ENCODE measurements at places on chromosomes 5 and 9.

GRCh38 chr9:28921857-28922500 lies 1348.7 kb upstream of the C9orf72 start:
- no peak for DNase-seq

GRCh38 chr5:160166973-160167623 lies 47.8 kb upstream of the PWWP2A start:
- DNase-seq = no peak

DNA sequence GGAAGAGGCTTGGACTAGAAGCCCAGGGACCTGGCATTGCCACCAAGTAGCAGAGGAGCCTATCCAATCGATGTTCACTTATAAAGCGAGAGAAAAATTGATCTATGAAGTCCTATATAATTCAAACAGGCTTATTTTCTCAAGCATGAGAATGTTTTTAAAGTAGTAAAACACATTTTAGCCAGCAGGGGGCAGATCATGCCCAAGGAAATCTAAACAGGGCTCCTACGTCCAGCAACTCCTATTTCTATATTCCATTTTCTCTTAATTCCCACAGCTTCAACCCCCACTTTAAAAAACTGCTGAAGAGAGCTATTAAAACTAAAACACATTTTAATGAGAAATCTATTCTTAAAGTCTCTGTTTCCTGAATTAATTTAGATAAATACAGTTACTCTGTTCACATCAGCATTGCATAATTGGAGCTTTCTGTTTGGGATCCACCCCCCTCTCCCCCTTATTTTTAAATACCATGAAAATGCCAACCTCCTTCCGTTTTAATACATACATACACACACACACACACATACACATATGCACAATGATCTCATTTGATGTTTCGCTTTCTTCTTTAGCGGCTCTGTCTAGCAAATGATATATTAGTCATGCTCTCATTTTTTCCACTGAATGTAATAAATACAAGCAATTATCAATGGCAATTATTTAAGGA lies 144.9 kb downstream of the MYO10 start:
- no peak for DNase-seq

DNA sequence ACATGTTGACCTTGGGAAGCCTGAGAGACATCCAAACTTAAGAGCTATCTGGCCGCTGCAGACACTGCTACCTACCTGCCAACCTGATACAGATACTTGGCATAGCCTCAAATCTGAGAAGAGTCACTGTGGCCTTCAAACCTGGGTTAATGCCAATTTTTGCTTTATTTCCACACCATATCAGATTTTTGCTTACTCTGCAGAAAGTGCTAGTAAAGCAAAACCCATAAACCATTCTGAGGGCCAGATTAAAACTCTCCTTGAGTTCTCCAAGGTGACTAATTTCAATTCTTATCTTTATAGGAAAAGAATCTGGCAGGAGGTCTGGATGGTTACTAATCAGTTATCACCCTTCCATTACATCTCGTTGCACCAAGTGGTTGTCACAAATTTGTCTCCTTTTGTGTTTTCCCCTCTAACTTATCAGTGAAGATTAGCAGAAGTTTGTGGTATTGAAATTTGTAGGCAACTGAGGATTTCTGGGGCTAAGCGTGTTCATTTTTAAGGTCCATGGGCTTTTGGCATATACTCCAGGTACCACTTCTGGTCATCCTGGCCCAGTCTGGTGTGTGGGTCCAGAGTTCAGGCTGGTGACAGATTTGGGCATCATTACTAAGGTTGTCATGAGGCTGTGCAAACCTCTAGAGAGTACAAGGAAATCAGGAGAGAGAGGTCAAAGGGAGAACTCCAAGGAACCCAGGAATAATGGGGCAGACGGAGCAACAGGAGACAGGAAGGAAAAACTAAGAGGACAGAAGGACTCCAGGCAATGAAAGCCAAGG lies 177.9 kb downstream of the TSSK1B start:
- DNase-seq = no peak

DNA sequence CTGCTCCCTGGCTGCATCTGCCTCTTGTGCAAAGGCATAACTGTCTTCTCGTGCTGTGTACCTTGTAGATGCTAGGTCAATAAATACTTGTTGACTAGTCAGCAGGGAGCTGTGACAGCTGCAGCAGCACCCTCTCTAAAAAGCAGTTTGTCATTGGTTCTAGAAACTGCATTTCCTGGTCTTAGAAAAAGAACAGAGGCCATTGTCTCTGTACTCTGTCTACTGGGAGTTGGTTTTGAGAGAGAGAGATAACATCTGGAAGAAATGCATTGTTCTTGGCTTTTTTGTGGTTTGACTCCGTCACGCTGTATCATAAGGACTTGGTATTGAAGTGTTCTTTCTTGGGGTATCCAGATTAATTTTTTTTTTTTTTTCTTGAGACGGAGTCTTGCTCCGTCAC lies 32.3 kb downstream of the SH3GLB2 start:
- DNase-seq = no peak

DNA sequence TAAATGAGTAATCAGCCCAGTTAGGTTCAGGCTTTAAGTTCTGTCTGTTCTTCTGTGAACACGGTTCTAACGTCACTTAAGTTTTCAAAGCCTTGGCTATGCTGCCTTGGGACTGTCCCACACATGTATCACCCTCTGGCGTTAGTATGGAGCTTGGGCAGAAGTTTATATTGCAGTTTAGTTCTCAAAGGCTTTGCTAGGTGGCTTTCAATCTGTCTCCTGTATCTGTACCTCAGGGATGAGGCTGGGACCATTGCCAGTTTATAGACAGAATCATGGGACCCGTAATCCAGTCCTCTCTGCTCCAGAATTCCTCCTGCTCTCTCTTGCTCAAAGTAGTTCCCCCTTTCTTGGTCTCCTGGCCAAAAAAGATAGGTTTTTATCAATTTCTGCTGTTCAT lies 12.1 kb downstream of the C9orf40 start:
- DNase-seq = no peak

DNA sequence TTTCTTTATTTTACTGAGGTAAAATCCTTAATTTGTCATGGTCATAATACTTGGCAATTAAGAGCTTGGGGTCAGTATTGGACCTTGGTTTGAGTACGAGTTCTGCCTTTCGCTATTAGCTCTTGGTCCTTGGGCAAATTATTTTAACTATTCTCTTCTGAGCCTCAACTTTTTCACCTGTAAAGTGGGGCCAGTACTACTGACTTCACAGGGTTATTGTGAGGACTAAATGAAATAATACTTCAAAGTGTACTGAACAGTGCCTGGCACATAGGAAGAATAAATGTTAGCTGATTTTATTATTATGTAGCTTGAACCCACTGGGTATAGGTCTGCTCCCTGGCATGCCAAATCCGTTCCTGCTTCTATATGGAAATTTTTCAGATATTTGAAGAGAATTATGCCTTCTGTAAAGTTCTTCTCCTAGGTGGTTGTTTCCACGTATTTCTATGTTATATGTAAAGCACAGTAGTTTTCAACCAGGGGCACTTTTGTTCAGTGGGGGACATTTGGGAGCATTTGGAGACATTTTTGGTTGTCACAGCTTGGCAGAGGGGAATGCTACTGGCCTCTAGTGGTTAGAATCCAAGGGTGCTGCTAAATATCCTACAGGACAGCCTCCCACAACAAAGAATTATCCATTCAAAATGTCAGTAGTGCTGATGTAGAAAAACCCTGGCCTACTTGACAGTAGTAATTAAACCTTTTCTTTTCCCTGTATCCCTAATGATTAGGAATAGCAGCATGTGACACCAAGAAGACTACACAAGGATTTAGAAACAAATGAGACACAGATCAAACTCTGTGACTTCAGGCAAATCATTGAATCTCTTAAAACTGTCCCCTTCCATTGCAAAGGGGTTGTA lies 4.5 kb downstream of the RCL1 start:
- DNase-seq = no peak

DNA sequence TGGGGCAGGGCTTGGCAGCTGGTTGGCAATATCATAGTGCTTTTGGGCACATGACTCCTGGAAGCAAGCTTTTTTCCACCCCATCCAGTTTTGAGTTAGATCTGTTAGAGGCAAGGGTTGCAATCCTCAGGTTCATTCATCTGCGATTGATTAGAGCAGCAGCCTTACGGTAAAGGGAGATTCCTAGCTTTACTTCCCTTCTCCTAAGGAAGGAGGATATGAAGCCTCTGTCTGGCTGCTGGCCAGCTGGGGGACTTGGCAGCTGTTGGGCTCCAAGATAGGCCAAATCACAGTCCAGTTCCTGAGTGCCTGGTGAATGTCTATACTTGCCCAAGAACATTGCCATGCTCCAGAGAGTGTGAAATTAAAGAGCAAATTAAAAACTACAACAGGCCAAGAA lies 113.4 kb upstream of the CCNH start:
- DNase-seq = no peak

GRCh38 chr5:80711938-80712337 lies 57.2 kb upstream of the DHFR start:
- no peak for DNase-seq

DNA sequence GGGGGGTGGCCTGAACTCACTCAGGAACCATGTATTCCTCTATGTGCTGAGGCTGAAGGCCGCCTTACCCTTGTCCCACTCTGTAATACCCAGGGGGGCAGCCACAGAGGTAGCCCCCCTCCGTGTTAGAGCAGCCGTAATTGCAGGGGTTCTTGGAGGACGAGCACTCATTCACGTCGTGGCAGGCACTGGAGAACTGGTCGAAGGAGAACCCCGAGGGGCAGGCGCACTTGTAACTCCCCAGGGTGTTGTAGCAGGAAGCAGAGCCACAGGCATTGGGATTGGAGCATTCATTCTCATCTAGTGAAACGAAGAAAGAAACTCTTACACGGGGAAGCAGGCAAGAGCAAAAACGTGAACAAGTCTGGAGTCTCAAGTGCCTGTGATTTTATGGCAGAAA lies 179.8 kb downstream of the SLC12A2 start:
- DNase-seq = no peak

- DNase-seq = no peak
Measured at GRCh38 chr5:139273322-139273571, 20.3 kb upstream of the MATR3 start.

GRCh38 chr5:74311961-74312360 lies 328.6 kb downstream of the ENC1 start:
- DNase-seq = no peak

GRCh38 chr5:10735569-10736276 lies 25.3 kb downstream of the DAP start:
- DNase-seq = no peak

GRCh38 chr9:133148199-133149129 lies 15.2 kb downstream of the GBGT1 start:
- DNase-seq = no peak

DNA sequence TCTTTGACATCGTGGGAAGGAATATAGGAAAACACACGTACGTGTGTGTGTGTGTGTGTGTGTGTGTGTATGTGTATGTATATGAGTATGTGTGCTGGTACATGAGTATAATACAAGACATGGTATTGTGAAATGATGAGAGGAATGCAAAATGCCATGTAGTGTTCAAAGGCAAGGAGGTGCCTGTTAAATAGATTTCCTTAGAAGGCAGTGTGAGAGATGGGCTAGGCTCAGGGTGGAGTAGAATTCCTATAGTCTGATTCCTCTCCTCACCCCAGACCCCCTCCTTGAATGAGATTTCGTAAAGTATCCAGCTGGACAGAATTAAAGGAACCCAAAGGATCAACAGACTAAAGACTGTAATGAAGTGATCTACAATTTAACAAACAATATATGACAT lies 11.1 kb downstream of the GPR21 start:
- DNase-seq = no peak

DNA sequence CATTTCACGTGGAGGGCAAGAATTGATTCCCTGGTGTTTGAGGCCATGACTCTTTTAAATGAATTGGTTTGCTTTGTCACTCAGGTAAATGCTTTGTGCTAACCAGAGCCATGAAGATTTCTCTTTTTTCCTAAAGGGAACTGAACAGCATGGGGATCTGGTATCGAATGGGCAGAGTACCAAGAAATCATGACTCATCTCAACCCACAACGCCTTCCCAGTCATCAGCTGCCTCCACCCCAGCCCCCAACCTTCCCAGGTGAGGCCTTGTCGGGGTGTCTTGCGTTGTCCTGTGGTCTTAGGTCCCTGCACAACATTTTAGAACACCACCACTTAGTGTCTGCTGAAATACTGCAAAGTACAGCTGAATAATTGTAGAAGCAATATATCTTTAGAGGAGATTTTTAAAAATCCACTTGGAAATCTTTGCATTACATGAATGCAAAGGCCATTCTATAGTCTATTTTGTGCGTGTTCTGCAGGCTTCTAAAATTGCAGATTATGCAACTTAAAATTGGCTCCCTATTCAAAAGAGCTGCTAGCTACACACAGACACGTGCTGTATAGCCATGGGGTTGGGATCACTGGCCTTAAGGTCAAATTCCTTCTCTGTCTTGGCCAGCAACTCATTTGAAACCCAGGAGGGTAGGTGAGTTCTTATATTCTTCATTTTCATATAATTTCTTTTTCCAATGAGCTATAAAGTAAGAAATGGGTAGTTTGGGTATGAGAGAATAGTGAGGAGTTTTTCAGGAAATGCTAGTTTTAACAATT lies 69.0 kb downstream of the MVB12B start:
- DNase-seq = no peak

GRCh38 chr5:171849585-171850323 lies 64.1 kb downstream of the SMIM23 start:
- DNase-seq = no peak

DNA sequence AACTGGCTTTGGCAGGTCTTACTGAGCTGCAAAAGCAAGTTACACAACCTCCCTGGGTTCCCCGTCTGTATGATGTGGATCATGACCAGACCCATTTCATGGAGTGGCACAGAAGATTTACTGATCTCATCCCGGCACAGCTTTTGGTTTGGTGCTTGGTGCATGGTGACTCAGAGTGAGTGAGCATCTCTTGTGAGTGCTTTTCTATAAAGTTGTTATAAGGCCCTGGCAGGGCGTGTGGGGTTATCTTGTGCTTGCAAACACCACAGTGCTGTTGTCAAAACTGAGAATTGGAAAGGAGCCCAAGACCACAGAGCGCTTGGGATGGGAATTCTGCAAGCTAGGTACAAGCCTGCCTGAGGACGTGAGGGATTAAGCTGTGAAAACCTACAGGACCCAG lies 425.2 kb downstream of the GADD45G start:
- DNase-seq = no peak

GRCh38 chr5:142095035-142095434 lies 13.5 kb upstream of the NDFIP1 start:
- DNase-seq = no peak

- no peak for DNase-seq
Measured at GRCh38 chr9:77892955-77893514, 138.6 kb downstream of the GNAQ start.

- no peak for DNase-seq
Measured at GRCh38 chr9:116387934-116388698, 234.5 kb downstream of the PAPPA start.

- no peak for DNase-seq
Measured at GRCh38 chr5:181245427-181246275, 1.9 kb upstream of the RACK1 start.

GRCh38 chr5:103340717-103341388 lies 82.3 kb downstream of the MACIR start:
- DNase-seq = no peak
